ENCODE measurements at places on chromosomes 13 and 19.

DNA sequence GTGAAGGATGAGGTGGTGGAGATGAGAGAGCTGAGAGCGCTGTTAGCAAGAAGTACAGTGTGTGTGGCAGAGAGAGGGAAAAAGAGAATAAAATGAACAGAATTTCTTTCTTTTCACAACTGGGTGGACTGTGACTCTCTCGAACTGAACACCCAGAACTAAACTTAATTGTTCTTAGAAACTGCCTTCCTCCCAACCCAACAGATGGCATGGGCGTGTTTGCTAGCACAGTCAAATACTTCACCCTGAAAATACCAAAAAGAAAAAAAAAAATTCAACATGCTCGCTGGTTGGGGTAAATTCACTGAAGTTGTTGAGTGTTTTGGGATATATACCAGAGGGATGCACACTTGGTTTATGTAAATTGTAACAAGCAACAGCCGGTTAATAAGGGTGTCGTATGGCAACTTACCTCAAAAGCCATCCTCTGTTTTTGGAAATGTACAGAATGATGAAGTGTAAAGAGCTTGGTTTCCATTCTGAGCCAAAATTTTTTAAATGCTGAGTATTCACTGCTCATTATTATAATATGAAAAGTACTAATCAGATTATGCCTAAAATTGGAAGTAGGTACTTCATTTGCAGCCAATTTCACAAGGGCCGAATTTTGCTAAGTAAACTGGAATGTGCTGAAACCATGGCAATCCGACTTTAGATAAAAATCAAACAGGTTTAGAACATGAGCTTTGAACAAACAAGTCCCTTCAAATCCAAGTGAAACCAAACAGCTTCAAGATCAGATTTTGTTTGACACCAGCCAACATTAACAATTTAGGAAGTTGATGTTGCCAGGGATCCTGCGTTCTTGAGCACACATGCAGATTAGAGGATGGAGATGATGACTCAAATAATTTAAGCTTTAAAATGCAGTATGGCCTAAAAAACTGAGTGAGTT lies 115.8 kb downstream of the ZIC5 start:
- DNase-seq = no peak

GRCh38 chr13:76414320-76414719 lies 471.9 kb downstream of the KCTD12 start:
- no peak for DNase-seq

GRCh38 chr13:95295026-95295425 lies 6.2 kb downstream of the ABCC4 start:
- no peak for DNase-seq

GRCh38 chr13:73465617-73465971 lies 406.8 kb downstream of the KLF5 start:
- no peak for DNase-seq

DNA sequence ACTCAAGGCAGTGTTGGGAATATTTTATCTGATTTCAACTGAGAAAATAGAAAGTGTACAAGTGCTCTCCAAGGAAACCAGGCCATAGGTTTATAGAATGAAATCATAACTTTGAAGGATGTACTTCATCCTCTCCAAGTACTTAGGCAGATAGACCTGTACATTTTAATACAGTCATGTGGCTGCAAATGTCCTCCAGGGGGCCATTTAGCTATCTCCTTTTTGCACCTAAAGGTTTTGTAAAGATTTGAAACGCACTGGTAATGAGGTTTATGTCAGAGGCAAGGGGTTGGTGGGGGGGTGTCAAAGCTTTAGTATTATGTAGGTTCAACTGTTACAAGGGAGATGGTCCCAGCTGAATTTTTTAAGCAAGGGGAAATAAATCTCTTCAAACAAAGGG lies 364.4 kb downstream of the DCT start:
- no peak for DNase-seq

- DNase-seq = no peak
These were observed 642 bp downstream of the ZNF571 start for GRCh38 chr19:37593996-37594303.

- DNase-seq = no peak
These were observed 39.3 kb upstream of the GPR183 start for GRCh38 chr13:99346335-99347042.

DNA sequence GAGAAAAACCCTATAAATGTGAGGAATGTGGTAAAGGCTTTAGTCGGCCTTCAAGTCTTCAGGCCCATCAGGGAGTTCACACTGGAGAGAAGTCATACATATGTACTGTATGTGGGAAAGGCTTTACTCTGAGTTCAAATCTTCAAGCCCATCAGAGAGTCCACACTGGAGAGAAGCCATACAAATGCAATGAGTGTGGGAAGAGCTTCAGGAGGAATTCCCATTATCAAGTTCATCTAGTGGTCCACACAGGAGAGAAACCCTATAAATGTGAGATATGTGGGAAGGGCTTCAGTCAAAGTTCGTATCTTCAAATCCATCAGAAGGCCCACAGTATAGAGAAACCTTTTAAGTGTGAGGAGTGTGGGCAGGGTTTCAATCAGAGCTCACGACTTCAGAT lies 11.7 kb downstream of the ZNF226 start:
- no peak for DNase-seq

DNA sequence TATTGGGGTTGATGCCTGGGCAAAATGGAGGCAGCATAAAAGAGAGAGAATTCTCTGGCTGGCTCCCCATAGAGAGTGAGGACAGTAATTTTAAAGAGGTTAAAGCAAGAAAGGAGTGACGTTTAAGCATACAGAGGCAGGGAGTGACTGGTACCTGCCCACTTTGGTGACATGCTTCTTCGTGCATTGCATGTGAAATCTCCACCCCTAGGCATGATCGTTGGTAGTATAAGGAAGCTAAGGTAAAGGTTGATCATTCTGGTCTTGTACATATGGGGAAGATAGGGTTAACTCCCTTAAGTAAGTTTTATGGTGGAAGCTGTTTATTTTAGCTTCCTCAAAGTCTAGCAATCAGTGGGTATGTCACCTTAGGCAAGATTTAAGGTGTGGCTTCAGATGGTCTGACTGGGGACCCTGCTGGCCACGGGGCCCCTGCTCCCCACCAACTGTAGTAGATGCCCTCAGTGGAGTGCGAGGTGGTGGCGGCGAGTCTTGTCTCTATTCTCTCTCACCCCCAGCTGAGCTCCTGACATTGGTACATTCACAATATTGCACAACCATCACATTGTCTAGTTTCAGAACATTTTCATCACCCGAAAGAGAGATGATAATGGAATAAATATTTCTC lies 797.5 kb upstream of the SPRY2 start:
- DNase-seq = no peak

DNA sequence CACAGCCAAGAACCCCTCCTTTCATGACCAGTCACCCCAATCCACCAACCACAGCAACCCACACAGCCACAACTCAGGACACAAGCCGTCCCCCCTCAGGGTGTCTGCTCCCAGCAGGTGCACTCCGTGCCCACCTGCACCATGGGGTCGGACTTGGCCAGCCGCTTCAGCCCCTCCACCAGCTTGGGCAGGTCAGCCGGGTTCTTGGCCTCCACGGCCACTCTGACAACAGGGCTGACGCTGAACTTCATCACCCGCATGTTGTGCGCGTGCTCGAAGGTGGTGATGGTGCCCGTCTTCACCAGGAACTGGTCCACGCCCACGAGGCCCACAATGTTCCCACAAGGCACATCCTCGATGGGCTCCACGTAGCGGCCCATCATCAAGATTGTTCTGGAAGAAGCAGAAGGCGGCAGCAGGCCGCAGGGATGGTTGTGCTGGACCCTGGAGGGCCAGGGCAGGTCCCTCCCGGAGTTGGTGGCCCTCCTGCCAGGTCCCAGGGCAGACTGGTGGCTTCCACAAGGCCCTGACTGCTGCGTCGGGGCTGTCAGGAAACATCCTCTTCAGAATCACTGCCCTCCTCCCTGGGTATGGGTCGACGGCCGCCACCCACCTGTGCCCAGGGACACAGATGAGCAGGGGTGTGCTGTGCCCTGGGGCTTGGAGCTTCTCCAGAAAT lies 5.5 kb downstream of the EEF2 start:
- DNase-seq = peak; percentile 64

- no peak for DNase-seq
These were observed 3.1 kb downstream of the AKAP11 start for GRCh38 chr13:42275098-42275471.

DNA sequence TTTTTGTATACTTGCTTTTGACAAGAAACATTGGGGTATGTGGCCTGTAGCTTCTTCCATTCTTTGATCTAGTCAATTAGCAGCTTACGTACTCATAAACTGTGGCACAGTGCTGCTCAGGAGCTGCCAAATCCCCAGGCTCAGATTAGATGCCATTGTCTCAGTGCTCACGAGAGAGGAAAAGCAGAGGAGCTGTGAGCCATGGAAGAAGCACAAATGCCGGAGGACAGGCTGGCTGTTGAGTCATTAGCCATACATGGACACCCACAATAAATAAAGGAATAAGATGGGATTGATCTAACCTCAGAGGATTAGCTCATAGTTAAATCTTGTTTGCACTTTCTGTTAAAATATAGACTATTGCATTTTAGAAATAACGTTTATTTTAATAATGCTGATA lies 121.7 kb downstream of the POSTN start:
- DNase-seq = no peak

DNA sequence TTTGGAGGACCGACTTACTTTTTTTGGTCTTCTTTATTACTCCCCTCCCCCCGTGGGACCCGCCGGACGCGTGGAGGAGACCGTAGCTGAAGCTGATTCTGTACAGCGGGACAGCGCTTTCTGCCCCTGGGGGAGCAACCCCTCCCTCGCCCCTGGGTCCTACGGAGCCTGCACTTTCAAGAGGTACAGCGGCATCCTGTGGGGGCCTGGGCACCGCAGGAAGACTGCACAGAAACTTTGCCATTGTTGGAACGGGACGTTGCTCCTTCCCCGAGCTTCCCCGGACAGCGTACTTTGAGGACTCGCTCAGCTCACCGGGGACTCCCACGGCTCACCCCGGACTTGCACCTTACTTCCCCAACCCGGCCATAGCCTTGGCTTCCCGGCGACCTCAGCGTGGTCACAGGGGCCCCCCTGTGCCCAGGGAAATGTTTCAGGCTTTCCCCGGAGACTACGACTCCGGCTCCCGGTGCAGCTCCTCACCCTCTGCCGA lies 409 bp downstream of the FOSB start:
- DNase-seq = peak; percentile 85

- DNase-seq = no peak
These were observed 6.0 kb downstream of the PEX11G start for GRCh38 chr19:7482584-7483439.

GRCh38 chr19:37563518-37563917 lies 31.1 kb downstream of the ZNF571 start:
- DNase-seq = no peak

DNA sequence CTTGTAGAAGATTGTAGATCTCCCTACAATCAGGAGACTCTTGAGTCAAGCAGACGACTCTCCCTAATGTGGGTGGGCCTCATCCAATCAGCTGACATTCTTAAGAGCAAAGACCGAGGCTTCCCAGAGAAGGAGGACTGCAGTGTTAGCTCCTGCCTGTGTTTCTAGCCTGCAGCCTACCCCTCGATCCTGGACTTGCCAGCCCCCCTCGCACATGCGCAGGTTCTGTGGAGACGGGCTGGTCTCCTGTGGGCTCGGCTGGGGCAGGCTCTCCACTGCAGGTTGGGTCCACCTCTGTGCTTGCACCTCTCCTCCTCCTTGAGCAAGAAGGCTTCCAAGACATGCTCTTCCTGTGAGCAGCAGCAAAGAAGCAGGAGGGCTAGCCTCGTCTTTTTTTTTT lies 185.2 kb upstream of the SOX1 start:
- no peak for DNase-seq

DNA sequence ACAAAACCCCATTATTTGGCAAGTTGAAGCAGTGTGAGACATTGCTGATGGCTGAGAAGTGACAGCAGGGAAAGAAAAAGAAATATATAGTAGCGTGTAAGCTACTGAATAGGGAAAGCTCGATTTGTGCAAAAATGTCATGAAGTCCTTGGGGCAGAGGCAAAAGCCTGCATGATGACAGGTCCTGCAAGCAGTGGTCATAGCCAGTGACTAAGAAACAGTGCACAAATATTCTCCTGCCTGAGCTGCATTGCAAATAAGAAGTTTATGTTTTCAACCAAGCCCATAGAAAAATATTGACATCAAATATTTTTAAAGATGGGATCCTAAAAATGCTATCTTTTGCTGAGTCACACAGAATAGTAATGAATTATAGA lies 270.0 kb downstream of the SLITRK6 start:
- no peak for DNase-seq

DNA sequence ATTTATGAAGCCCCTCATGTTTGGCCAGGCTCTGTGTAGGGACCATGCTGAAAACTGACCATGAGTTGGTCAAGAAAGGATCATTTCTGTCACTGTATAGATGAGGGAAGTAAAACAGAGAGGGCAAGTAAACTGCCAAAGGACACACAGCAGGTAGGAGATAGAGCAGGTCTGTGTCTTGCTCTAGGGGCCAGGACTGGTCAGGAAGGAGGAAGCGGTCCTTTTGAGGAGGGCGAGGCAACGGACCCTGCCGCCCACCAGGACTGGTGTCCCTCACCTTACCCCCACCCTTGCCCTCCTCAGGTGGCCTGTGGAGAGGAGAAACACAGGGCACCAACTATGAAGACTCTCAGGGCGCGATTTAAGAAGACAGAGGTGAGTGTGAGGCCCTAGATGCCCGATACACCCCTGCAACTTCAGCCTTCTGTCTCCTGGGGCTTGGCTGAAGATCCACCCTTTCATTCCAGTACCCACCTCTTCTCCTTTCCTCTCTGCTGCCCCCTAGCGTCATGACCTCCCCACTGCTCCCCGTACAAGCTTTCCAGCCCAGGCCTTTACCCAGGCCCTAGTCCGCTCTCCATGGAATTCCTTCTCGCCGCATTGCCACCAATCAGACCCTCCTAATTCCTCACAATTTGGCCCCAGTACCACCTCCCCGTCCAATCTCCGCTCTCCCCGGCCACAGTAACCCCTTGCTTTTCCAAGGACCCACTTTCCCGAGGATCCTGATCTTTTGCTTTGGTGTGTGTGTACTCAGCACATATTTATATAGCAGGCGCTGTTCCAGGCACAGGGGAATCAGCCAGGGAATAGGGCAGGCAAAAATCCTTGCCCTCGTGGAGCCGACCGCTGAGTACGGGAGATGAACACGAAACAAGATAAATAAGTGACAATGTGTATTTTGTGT lies 3.9 kb downstream of the ANKRD24 start:
- DNase-seq = peak; percentile 63

GRCh38 chr19:47891923-47892666 lies 6.0 kb upstream of the SULT2A1 start:
- DNase-seq = no peak

DNA sequence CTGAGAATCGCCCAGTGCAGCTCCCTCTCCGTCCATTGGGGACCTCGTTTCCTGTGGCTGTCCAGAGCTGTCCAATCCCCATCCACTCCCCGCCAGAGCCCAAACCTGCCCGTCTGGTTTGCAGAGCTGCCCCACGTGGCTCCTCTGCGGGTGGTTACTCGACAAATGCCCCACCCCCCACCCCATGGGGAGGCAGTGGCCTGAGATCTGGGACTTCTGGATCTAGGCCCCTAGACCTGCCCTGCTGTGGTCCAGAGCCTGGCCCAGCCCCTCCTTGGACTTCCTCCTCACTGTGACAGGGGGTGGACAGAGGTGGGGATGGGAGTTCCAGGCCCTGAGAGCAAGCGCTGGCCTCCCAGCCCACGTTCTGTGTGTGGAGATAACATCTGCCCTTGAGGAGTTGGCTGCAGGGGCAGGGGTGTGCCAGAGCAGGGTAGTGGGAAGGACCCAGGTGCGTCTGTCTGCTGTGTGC lies 29.1 kb downstream of the PAK4 start:
- no peak for DNase-seq

GRCh38 chr13:34166406-34166805 lies 348.5 kb downstream of the RFC3 start:
- no peak for DNase-seq
